ENCODE measurements at places on chromosomes 12 and 14. TPM values are rescaled to one million over a fixed set of nuclear protein-coding genes. Genes with fewer than 3 reads are reported as not detected.

DNA sequence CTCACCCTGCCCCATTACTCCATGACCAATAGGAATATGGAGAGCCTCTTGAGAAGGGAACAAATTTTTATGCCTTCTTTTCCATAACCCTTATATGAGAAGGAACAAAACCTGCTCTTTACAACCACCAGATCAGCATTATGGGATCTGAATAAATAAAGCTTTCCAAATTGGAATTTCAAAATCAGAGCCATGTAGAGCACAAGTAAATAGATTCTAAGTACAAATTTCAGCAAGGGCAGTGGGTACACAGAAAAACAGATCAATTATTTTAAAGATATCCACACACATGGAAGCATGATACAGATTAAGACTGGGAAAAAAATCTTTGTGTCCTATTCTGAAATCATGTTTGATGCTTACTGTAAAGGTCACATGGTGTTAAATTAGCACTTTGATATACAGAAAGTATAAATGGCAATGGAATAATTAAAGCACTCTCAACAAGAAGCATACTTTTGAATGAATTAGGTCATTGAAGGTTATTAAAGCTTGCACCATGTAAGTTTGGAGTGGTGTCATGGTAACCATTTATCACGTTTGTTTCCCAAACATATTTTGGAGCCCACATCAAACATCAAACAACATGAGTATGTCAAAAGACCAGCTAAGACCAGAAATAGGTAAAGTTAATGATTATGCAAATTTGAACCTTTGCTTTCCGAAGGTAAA lies 75.9 kb upstream of the AVPR1A start:
- H3K4me1 ChIP-seq, result no peaks in the 10 kb centered on the region
- H3K36me3 ChIP-seq, result no peaks in the 10 kb centered on the region
- H3K27me3 ChIP-seq, result no peaks in the 10 kb centered on the region
- no peak overlapping the region for H3K4me3 ChIP-seq
- H3K27ac ChIP-seq, result no peak overlapping the region

- peak; percentile 24 for DNase-seq
- no peak overlapping the region for H3K4me3 ChIP-seq
- H3K4me1 ChIP-seq, result no peaks in the 10 kb centered on the region
- H3K27me3 ChIP-seq, result no peaks in the 10 kb centered on the region
- H3K27ac ChIP-seq, result no peak overlapping the region
Measured at GRCh38 chr12:13376610-13377373, 180.3 kb downstream of the EMP1 start.

GRCh38 chr12:47813511-47814196 lies 6.0 kb downstream of the HDAC7 start:
- DNase-seq, result no peak
- H3K36me3 ChIP-seq, result no peaks in the 10 kb centered on the region
- peaks cover 28% of the 10 kb centered on the region for H3K4me1 ChIP-seq
- H3K27me3 ChIP-seq, result no peaks in the 10 kb centered on the region
- H3K4me3 ChIP-seq, result no peak overlapping the region

DNA sequence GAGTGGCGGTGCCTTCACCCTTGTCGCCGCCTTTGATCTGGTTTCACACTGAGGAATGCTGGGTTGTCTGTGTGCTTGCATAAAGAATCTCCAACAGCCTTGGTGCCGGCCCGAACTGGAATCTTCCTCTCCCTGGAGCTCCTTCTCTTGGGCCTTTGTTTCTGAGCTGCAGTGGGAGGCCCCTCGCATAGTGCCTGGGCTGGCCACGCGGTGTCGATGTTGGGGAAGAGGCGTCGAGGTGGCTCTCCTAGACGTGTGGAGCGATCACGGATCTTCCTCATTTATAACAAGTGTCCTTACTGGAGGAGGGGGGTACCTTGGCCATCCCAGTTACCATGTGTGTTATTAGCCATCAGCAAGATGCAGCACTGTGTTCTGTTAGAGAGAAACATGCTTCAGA lies 60.6 kb downstream of the ADGRD1 start:
- H3K36me3 ChIP-seq, result no peaks in the 10 kb centered on the region
- H3K27ac ChIP-seq, result no peak overlapping the region
- no peak overlapping the region for H3K4me3 ChIP-seq
- H3K27me3 ChIP-seq, result no peaks in the 10 kb centered on the region
- no peaks in the 10 kb centered on the region for H3K4me1 ChIP-seq
- no peak for DNase-seq

- no peak overlapping the region for H3K4me3 ChIP-seq
- H3K36me3 ChIP-seq, result no peaks in the 10 kb centered on the region
- no peak overlapping the region for H3K27ac ChIP-seq
- no peaks in the 10 kb centered on the region for H3K4me1 ChIP-seq
- DNase-seq, result no peak
Measured at GRCh38 chr12:24719293-24719721, 229.6 kb downstream of the BCAT1 start.

GRCh38 chr12:61538951-61539350 lies 721.3 kb upstream of the USP15 start:
- DNase-seq, result no peak
- H3K36me3 ChIP-seq, result no peaks in the 10 kb centered on the region
- no peaks in the 10 kb centered on the region for H3K4me1 ChIP-seq
- no peaks in the 10 kb centered on the region for H3K27me3 ChIP-seq

DNA sequence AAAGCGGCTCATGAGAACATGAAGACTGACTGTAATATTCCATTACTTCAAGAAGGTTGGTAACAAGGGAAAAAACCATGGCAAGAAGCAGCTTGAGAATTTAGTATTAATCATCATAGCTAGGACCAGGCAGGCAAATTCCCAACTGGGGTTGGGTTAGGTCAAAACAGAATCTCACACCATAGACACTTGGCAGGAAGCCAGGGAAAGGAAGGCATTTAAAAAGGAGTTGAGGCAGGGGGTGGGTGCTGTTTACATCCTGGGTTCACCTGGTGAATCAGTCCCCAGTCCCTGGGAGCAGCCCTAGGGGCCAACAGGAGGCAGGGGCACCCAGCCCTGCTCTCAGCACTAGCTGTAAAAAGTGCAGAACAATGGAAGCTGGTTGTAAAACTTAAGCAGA lies 108.6 kb downstream of the EGLN3 start:
- H3K36me3 ChIP-seq, result no peaks in the 10 kb centered on the region
- H3K27ac ChIP-seq, result no peak overlapping the region
- no peak for DNase-seq
- H3K4me3 ChIP-seq, result no peak overlapping the region

GRCh38 chr14:71062581-71063303 lies 155.5 kb downstream of the PCNX1 start:
- DNase-seq, result no peak
- H3K4me3 ChIP-seq, result no peak overlapping the region
- H3K36me3 ChIP-seq, result peaks cover 53% of the 10 kb centered on the region
- H3K27ac ChIP-seq, result no peak overlapping the region
- H3K4me1 ChIP-seq, result no peaks in the 10 kb centered on the region

DNA sequence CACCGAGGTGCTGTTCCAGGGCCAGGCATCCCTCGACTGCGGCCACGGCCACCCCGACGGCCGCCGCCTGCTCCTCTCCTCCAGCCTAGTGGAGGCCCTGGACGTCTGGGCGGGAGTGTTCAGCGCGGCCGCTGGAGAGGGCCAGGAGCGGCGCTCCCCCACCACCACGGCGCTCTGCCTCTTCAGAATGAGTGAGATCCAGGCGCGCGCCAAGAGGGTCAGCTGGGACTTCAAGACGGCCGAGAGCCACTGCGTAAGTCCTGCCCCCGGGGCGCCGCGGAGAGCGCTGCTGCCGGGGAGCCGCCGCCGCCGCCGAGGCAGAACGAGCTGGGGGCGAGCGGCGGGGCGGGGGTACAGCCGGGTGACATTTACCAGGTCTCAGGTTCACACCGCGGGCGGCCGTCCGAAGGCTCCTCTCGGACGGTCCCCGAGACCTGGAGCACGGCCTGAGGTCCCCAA lies 1.4 kb downstream of the PLXNC1 start:
- H3K36me3 ChIP-seq, result no peaks in the 10 kb centered on the region
- no peak for DNase-seq
- H3K27me3 ChIP-seq, result peaks cover 71% of the 10 kb centered on the region

GRCh38 chr12:104591257-104591885 lies 134.6 kb downstream of the CHST11 start:
- no peak for DNase-seq
- H3K4me1 ChIP-seq, result no peaks in the 10 kb centered on the region
- no peak overlapping the region for H3K27ac ChIP-seq
- H3K27me3 ChIP-seq, result no peaks in the 10 kb centered on the region

- no peak overlapping the region for H3K27ac ChIP-seq
- H3K4me1 ChIP-seq, result peaks cover 10% of the 10 kb centered on the region
- no peak overlapping the region for H3K4me3 ChIP-seq
- no peaks in the 10 kb centered on the region for H3K36me3 ChIP-seq
- DNase-seq, result no peak
- H3K27me3 ChIP-seq, result no peaks in the 10 kb centered on the region
Measured at GRCh38 chr14:100532906-100533655, 54.1 kb downstream of the BEGAIN start.

DNA sequence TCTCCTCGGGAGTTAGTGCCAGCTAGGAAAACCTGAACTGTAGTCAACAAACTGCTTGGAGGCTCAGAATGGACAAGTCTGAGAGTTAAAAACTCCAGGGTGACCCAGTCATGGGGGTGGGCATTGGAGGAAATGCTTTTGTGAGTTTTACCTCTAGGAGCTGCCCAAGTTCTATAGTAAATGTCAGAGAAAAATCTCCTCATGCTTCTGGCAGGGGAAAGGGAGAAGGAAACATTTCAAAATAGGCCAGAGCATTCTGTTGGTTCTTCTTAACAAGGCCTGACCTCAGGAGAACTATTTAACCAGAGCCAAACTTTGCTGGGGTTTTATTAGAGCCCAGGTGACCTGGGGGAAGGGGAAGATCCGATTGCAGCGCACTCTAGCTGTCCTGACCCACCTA lies 12.3 kb downstream of the NINJ2 start:
- H3K36me3 ChIP-seq, result no peaks in the 10 kb centered on the region
- H3K27ac ChIP-seq, result no peak overlapping the region
- no peak for DNase-seq
- no peaks in the 10 kb centered on the region for H3K4me1 ChIP-seq

- H3K27ac ChIP-seq, result no peak overlapping the region
- DNase-seq, result no peak
- H3K36me3 ChIP-seq, result no peaks in the 10 kb centered on the region
- H3K27me3 ChIP-seq, result no peaks in the 10 kb centered on the region
- H3K4me1 ChIP-seq, result 0 out of 2 replicates have a peak, but pooled peaks cover 1% of the 10 kb centered on the region
Measured at GRCh38 chr14:95162641-95163040, 5.3 kb upstream of the DICER1 start.

GRCh38 chr12:32466986-32467711 lies 67.8 kb downstream of the FGD4 start:
- no peak overlapping the region for H3K4me3 ChIP-seq
- no peak overlapping the region for H3K27ac ChIP-seq
- H3K4me1 ChIP-seq, result peaks cover 3% of the 10 kb centered on the region
- H3K36me3 ChIP-seq, result peaks cover 11% of the 10 kb centered on the region
- no peak for DNase-seq

- no peaks in the 10 kb centered on the region for H3K4me1 ChIP-seq
- peaks cover 84% of the 10 kb centered on the region for H3K27me3 ChIP-seq
- H3K27ac ChIP-seq, result no peak overlapping the region
Measured at GRCh38 chr14:36647824-36648753, 13.6 kb upstream of the PAX9 start.

DNA sequence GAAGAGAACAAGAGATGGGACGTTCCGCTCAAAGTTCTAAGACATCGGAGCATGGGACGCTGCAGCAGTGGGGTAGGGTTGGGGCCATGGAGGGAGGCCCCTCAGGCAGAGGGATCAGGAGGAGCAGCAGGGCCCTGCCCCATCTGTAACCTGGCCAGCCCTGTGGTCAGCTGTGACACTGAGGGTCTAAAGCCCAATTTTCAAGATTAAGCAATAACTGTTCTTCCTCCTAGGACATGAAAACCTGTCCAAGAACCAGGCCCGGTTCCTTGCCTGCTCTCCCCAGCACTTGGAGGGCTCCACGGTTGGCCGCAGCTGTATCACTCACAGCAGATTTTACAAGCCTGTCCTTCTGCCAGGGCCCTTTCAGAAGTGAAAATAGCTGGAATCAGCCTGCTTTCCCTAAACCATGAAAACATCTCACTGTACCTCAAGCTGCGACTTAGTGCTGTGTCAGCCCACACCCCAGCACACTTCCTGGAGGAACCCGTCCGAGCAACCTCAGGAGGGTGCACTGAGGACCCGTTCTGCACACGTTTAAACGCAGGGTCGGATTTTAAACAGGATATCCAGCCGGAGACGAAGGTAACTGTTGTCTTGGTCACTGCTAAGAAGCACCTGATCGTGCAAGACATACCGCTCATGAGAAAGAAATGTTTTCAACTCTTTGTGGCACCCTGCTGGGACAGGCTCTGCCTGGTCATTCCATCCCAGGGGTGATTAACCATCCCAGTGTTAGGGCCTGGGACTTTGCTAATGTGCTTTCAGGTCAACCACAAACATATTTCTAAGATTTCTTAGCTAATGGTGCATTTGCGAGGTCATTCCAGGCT lies 201.9 kb upstream of the DIO3 start:
- no peak for DNase-seq
- no peaks in the 10 kb centered on the region for H3K27me3 ChIP-seq
- no peaks in the 10 kb centered on the region for H3K4me1 ChIP-seq
- no peak overlapping the region for H3K4me3 ChIP-seq
- no peak overlapping the region for H3K27ac ChIP-seq

DNA sequence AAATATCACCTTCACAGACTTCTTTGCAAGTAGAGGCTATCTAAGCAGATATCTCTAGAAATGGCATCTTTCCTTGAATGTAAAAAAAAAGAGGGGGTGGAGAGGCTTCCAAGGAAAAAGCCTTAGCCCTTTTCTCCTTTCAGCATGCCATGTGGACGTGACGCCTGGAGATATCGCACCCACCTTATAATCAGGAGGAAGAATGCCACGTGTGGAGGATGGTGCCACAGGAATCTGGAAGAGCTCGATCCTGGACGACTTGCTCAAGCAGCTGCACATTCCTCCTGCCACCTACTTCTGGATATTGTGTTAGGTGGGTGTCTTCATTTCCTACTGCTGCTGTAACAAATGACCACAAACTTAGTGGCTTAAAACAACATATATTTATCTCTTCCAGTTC lies 203.6 kb downstream of the NUAK1 start:
- DNase-seq, result no peak
- no peaks in the 10 kb centered on the region for H3K36me3 ChIP-seq
- H3K27me3 ChIP-seq, result no peaks in the 10 kb centered on the region
- no peak overlapping the region for H3K4me3 ChIP-seq
- no peaks in the 10 kb centered on the region for H3K4me1 ChIP-seq
- H3K27ac ChIP-seq, result no peak overlapping the region

The OASL gene
- total RNA-seq, result not detected

The ACOT4 gene
- total RNA-seq, result 0.80 TPM

The CLEC1B gene
- not detected for total RNA-seq

The DAO gene
- not detected for total RNA-seq

The LAG3 gene
- 2.8 TPM for total RNA-seq

The TTC9 gene
- 29.5 TPM for total RNA-seq

The OR6C68 gene
- not detected for total RNA-seq

The IL26 gene
- total RNA-seq, result not detected

The P2RX7 gene
- 0.42 TPM for total RNA-seq

Data from H1 (cell line).